SHP77 (cell line): ENCODE measurements at places on chromosomes 11 and 22.

DNA sequence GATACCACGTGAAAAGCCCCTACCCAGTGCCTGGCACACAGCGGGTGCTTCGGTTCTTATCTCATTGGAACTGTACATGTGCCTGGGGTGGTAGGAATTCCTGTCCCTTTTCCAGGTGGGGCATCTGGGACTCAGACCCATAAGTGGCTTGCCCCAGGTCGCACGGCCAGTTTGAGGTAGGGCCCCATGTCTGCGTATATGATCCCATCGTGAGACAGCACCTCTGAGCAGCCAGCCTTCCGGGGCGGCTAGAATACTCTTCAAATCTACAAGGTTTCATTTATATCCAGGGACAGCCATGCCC, 33.5 kb upstream of the SMIM38 start:
- no peak for DNase-seq

GRCh38 chr11:93922830-93923229, 72.4 kb upstream of the VSTM5 start:
- DNase-seq: no peak

GRCh38 chr22:39384750-39385480, 14.7 kb upstream of the TAB1 start:
- no peak for DNase-seq

DNA sequence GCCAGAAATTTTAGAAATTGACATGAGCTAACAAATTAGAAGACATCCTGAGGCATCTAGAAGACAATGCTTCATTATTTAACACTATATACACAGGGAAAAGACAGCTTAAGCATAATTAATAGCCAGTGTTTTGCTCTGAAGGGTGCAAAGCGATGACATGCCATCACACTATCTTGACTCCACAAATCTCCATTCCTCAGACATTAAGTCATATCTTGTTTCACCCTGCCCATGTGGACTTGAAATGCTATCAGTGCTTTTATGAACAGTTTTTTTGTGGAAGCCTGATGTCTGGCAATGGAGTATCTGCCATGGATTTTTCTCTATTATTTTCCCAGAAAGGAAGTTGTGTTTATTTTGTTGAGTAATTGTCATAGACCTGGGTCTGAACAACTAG, 2.3 kb downstream of the CARD18 start:
- DNase-seq: no peak

DNA sequence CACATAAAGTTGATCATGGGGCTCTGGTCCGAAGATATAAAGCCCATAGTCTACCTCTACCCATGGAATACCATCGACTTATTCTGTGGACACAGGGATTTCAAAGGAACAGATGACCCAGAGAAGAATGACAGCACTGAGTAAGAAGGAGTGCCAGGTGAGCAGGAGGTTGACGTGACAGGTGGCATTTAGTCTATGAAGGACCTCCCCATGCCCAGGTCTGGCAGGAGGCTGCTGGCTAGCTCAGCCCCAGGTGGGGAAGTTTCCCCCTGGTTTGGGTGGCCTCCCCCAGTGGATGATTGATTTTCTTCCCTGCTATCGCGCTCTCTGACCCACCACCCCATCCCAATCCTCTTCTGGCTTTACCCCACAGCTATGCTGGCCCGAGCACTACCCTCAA, 39.1 kb downstream of the KCNC1 start:
- DNase-seq: no peak
